Stimulated activated CD4-positive, alpha-beta T cell treated with anti-CD3 and anti-CD28 coated beads, TNF-alpha, amount 100 ng/mL, for 1 hour (primary cell): ENCODE measurements at places on chromosomes 3 and 15.

DNA sequence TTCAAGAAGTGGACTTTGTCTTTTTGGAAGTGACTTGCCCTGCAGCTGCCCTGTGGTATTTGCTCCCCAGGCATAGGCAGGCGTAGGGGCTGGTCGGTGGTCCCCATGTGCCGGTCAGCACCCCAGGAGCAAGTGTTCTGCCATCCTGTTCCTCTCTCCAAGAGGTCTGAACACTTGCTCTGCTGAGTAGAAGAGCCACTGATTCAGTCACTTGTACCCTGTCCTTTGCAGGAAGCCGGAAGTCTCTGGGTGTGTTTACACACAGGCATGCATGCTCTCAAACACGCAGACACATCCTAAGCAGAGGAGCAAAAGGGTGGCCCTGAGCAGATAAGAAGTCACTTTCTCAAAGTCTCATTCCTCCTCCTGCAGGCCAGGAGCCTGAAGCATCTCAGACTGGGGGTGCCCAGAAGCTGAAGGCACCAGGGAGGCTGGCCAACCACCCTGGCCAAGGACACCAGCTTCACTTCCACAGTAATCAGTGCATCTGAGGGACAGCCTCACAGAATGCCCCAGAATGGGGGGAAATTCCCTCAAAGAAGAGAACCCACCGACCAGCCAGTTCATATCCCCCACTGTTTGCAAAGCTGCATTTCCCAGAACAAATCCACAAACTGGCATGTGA, 88.7 kb upstream of the POMGNT2 start:
- peak; percentile 16 for DNase-seq

- DNase-seq, result no peak
Measured at GRCh38 chr15:100767001-100767825, 112.4 kb upstream of the ALDH1A3 start.

- no peak for DNase-seq
Measured at GRCh38 chr15:74762791-74763150, 14.1 kb downstream of the CYP1A2 start.

- no peak for DNase-seq
Measured at GRCh38 chr15:61753018-61753710, 307.1 kb downstream of the VPS13C start.

GRCh38 chr3:193662757-193663322, 69.8 kb downstream of the OPA1 start:
- no peak for DNase-seq

GRCh38 chr15:66221126-66221525, 32.4 kb downstream of the MEGF11 start:
- DNase-seq, result no peak

DNA sequence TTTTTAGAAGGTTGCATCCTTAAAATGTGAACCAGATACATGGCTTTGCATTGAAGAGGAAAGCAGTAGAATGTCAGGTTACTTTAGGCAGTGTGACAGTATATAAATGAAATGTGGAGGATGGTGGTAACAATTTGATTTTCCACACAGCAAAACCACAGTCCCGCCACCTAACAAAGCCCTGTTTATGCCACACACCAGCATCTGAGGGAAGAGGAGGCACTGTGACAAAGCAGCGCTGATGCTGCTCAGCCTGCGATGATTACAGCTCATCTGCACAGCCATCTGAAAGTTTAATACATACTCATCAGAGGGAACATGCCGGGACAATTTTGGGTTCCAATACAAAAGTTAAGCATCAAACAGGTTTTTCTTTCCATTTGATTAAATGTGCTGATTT, 8.9 kb downstream of the RNF7 start:
- DNase-seq, result no peak

GRCh38 chr15:23616536-23616935, 31.1 kb downstream of the MAGEL2 start:
- no peak for DNase-seq

- no peak for DNase-seq
Measured at GRCh38 chr3:21158861-21159542, 592.0 kb downstream of the ZNF385D start.
